Caco-2 (cell line): ENCODE measurements at places on chromosomes 2 and 18. TPM values are rescaled to one million over a fixed set of nuclear protein-coding genes. Genes with fewer than 3 reads are reported as not detected.

The ABCA12 gene
- total RNA-seq, result 0.09 TPM in 1 of 2 replicates, not detected in the other

The TRIM43 gene
- not detected in 2 replicates for total RNA-seq

The KCNE4 gene
- total RNA-seq, result not detected in 2 replicates

The CIB4 gene
- total RNA-seq, result not detected in 2 replicates

The MTHFD2 gene
- 416 and 470 TPM in 2 replicates for total RNA-seq

The DQX1 gene
- total RNA-seq, result 0.50 and 1.4 TPM in 2 replicates

The MOCOS gene
- 4.1 and 5.5 TPM in 2 replicates for total RNA-seq

The CLHC1 gene
- total RNA-seq, result 12.6 and 13.4 TPM in 2 replicates

The UGT1A5 gene
- 1.00 and 1.2 TPM in 2 replicates for total RNA-seq

DNA sequence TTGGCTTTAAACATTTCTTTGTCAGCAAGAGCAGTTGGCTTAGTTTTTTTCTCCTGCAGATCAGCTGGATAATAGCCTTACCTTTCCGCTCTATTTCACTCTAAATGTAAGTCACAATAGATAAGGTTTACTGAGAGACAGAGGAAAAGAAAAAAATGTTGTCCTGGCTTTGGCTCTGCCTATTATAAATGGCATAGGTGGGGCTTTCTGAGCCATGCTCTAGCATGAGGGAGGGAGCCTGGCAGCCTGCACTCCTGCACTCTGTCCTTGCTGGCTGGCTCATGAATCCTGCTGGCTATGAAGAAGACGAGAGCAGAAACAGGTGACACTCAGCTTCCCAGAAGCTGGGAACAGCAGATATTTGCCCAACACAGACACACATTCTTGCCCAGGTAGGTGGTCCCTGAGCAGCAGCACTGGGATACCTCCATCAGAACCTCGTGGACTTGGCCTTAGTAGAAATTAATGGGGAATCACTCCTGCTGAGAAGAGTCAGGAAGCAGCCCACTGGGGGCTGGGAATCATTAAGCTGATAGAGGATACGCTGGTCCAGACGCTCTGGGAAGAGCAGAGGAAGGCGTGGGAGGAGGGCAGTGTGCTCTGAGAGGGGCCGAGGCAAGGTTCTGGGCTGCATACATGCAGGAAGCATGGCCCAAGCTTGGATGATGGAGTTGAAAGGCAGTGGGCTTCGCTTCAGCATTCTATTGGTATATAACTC is 514.4 kb upstream of the HS6ST1 start:
- no peak for DNase-seq

DNA sequence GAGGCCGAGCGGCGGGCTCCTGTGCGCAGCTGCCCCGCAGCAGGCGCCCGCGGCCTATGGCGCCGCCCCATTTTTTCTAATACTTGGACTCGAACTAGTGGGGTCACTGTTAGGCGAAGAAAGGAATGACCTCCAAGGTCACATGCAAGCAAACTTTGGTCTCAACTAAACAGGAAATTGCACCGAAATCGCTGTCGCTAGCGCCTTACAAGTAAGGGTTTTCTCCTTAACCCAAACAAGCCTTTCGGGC is 339 bp downstream of the ACAA2 start:
- peak; percentile 33 for DNase-seq

GRCh38 chr2:18454692-18455235 is 105.7 kb downstream of the RDH14 start:
- DNase-seq, result no peak

GRCh38 chr2:157190151-157190550 is 67.4 kb upstream of the GALNT5 start:
- no peak for DNase-seq

DNA sequence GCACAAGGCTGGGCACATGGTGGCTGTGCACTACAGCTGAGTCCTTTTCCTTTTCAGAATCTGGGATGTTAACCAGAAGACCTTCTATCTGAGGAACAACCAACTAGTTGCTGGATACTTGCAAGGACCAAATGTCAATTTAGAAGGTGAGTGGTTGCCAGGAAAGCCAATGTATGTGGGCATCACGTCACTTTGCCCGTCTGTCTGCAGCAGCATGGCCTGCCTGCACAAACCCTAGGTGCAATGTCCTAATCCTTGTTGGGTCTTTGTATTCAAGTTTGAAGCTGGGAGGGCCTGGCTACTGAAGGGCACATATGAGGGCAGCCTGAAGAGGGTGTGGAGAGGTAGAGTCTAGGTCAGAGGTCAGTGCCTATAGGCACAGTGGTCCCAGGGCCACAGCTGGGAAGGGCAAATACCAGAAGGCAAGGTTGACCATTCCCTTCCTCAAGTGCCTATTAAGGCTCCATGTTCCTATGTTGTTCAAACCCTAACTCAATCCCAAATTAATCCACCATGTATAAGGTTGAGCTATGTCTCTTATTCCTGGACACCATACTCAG is 2.2 kb downstream of the IL1RN start:
- DNase-seq, result no peak

- no peak for DNase-seq
Measured at GRCh38 chr18:74257083-74257482, 34.7 kb downstream of the CYB5A start.

- no peak for DNase-seq
Measured at GRCh38 chr2:187364696-187365095, 83.4 kb downstream of the CALCRL start.

DNA sequence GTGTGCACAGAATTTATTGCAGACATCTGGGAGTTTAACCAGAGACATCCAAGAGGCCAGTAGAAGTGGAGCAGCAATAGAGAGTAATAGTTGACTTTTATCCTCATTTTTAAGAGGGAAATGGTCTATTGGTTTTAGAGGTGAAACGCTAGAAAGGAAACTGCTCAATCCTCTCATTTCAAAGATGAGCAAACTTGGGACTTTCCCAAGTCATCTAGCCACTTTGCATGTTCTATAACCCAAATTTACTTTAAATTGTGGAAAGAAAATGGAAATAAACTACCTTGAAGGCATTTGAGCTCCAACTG is 601.7 kb downstream of the ARHGAP15 start:
- DNase-seq, result no peak

- DNase-seq, result no peak
Measured at GRCh38 chr2:215657844-215658243, 222.0 kb upstream of the FN1 start.

DNA sequence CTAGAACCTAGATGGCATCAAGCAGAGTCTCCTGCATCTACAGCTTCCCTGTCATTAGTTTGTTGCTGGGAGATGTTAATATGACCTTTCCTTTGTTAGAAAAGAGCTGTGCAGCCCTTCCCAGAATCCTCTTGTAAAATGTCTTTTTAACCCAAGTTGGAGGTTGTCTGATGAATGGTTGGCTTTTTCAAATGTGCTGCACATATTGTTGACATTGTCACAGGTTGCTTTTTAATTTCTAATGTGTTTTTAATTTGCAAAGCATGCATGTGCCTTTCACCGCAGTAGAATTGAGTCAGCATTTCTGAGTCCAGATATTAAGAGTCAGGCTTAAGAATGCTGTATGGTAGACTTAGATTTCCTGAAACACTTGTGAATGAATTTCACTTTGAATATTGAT is 120.8 kb downstream of the GREB1L start:
- no peak for DNase-seq

DNA sequence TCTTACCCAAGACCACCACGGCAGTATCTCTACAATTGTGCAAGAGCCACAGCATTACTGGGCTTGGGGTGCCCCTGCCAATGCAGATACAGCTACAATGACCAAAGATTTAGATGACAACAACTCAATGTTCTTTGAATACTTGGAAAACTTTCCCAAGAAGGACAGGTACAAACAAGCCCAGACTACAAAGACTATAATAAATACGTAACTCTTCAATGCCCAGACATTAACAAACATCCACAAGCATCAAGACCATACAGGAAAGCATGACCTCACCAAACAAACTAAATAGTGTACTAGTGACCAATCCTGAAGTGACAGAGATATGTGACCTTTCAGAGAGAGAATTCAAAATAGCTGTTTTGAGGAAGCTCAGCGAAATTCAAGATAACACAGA is 62.8 kb downstream of the ICA1L start:
- DNase-seq, result no peak

- no peak for DNase-seq
Measured at GRCh38 chr2:77395011-77395410, 127.2 kb downstream of the LRRTM4 start.

DNA sequence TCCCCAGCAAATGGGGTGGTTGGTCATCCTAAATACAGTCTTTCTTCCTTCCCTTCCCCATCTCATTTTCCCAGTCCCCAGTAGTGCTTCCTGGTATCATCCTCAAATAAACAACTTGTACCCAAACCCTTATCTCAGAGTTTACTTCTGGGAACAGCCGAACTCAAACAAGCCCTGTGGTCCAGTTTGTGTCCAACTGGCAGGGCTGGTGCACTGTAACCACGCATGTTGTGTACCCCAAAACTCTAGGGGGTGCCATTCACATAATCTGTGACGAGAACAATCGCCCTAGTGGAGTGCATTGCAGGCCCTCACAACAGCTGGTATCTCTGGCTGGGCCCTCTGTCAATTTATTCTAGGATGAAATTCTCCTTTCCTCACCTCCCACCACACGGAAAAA is 366.2 kb downstream of the TNS1 start:
- no peak for DNase-seq

GRCh38 chr2:164662868-164663631 is 41.8 kb upstream of the GRB14 start:
- no peak for DNase-seq

DNA sequence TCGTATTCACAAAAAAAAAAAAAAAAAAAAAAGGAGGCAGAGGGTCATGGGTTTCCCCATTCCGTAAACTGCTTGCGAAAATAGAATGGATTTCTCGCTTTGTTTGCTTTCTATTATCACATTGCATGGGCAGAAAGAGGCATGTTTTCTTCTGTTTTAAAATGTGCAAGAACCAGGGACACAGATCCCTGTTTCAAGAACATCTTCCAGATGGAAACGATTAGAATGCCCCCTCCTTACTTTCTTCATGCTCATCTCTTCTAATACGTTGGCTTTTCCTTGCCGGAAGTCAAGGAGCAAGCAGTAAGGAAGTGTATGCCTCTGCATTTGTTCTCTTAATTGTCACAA is 51.0 kb upstream of the ZNF516 start:
- no peak for DNase-seq

DNA sequence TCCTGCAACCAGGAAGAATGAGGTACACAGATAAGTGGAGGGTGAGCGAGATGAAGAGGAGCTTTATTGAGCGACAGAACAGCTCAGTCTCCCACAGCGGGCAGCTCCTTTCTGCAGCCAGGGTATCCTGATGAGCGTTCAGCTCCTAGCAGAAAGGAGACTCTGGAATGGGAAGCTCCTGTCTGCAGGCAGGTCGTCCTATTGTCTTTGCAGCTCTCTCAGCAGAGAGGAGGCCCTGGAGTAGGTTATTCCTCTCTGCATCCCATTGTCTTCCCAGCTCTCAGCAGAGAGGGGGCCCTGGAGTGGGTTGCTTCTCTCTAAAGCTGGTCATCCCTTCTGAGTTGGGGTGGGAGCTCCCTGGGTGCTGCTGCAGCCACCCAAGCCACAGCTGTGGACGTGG is 41.2 kb downstream of the TAF1B start:
- DNase-seq, result no peak

DNA sequence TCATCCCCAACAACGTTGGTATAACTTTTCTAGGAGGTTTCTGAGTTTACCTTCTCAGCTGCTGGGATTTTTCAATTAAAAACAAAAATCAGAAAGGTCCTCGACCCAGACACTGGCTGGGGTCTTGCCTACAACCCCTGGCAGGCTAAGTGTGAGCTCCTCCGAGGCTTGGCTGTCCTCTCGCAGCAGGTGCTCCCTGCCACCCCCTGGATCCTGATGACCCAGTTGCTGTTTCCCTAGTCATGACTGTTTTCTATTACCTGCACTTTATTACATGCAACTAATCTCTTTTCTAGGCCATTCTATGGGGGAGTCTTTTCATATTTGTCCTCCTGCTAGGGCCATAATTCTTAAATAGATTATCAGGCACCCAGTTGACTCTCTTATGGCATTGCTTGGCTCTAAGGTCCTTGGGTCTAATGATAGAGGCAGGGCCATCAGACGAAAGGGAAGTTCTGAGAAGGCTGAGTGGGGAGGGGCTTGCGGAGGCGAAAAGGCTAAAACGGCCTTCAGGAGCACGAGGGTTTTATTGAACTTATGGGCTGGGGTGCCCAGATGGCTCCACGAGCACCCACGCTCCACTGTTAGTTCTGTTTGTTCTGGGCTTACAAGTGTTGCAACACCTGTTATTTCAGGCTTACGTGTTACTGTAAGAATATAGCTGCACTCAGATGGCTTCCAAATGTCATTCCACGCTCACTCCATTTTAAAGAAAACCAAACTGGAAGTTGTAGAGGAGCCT is 166.0 kb downstream of the NCK2 start:
- DNase-seq, result no peak

- no peak for DNase-seq
Measured at GRCh38 chr2:15253835-15254286, 307.3 kb downstream of the NBAS start.

DNA sequence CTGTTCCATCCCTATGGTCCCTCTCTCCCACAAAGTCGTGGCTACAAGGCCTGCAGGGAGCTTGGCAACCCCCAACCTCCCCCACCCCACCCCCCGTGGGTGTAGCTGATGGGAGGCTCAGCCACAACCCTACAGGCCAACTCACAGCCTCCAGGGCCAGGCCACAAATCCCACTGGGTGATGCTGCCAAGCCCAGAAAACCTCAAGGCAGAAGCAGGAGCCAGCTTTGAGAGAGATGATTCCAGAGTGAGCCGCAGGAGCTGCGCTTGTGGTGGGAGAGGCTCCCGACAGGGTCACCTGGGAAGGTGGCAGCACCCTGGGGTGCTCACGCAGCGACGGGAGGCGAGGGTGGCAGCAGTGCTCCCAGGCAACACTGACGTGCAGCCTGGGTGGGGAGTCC is 44.8 kb downstream of the ADCY3 start:
- DNase-seq, result no peak

DNA sequence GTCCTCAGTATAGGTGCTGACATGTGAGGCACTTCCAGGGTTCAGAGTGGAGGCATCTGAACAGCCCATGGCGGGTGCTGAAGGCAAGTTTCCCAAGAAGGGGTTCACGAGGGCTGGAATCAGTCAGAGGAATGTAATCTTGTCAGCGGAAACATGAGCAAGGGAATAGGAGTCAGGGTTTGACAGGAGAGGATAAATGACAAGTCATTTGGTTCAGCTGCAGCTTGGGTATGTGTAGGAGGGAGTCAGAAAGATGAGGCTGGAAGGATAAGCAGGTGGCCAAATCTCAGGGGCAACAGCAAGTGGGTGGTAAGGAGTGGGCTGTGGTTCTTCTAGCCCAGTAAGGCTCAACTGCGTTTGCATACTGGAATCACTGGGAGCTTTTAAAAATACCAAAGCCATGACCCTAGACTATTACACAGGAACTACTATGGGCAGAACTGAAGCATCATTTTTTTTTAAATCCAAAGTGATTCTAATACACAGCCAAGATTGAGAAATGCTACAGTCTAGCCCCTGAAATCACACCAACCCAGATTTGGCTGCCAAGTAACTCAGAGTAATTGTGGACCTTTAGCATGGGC is 41.8 kb upstream of the NAB1 start:
- no peak for DNase-seq

- no peak for DNase-seq
Measured at GRCh38 chr2:231425291-231425810, 29.8 kb downstream of the B3GNT7 start.
